ENCODE measurements at places on chromosomes 3 and 15.

DNA sequence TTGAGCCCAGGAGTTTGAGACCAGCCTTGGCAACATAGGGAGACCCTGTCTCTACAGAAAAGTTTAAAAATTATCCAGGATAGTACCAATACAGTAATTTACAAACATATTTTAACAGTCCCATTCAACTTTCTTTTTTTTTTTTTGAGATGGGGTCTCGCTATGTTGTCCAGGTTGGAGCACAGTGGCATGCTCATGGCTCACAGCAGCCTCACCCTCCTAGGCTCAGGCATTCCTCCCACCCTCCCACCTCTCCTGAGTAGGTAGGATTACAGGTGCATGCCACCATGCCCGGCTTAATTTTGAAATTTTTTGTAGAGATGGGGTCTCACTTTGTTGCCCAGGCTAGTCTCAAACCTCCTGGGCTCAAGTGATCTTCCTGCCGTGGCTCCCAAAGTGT, 12.5 kb upstream of the MAP6D1 start:
- no peak for DNase-seq

DNA sequence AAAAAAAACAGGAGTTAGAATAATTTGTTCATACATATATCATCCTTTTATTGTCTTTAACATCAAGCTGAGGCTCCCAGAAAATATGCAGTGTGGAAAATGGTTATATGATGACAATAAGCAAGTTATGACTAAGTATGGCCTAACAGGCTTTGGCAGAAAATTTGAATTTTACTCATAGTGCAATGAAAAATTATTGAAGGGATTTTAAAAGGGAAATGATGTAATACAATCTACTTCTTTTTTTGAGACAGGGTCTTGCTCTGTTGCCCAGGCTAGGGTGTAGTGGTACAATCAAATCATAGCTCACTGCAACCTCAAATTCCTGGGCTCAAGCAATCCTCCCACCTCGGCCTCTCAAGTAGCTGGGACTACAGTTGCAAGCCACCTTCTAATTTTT, 78.7 kb downstream of the FAIM start:
- DNase-seq: peak; percentile 57

GRCh38 chr3:192915304-192915703, 2.4 kb downstream of the MB21D2 start:
- DNase-seq: peak; percentile 78

DNA sequence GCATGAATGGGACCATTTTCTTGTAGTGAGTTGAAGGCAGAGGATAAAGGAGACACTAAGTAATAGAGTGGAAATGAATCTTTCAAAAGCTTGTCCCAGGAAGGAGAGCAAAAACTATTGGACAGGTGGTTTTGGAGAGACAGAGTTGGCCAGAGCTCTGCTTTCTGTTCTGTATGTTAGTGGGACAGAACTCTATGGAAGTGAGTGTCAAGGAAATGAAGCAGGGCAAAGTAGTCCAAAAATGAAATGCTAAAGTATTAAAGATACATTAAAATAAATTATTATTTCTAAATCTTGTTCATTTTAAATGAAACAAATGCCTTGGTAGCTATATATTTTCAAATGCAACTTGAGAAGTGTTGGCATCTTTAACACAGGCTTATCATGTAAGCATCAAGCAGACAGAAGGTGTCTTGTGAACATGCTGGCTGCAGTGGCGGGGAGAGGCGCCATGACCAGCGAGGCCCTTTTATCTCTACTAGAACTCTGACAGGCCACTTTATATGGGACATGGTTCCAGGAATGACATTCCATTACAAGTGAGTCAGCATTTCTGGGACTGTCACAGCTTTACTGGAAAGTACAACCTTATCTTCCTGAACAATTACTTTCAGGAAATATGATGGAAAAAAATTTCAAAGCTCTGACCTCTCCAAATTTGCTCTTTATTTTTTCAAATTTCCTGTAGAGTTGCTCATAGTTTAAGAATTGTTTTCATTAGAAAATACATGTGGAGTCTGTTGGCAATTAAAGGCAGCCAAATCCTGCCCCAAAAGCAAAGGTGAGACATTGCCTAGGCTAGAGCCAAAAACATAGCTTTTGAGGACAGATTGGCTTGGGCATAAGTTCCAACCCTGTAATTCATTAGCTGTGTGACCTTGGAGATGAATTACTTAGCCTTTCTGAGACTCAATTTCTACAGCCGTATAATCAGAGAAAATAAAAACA, 106.5 kb downstream of the ECT2 start:
- peak; percentile 13 for DNase-seq

DNA sequence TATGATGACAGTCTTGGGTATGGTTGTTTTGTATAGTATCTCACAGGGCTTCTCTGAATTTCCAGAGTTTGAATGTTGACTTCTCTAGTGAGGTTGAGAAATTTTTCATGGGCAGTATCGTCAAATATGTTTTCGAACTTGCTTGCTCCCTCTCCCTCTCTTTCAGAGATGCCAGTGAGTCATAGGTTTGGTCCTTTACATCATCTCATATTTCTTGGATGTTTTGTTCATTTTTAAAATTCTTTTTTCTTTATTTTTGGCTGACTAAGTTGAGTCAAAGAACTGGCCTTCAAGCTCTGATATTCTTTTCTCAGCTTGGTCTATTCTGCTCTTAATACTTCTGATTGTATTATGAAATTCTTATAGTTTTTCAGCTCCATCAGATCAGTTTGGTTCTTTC, 282.3 kb upstream of the NECTIN3 start:
- peak; percentile 83 for DNase-seq

GRCh38 chr3:101779047-101779821, at the start of gene NXPE3:
Gene NXPE3, plus strand, starts transcription at chr3:101779211. Its CDS starts 6,386 bp downstream, at chr3:101785597.
- peak; percentile 85 for DNase-seq

DNA sequence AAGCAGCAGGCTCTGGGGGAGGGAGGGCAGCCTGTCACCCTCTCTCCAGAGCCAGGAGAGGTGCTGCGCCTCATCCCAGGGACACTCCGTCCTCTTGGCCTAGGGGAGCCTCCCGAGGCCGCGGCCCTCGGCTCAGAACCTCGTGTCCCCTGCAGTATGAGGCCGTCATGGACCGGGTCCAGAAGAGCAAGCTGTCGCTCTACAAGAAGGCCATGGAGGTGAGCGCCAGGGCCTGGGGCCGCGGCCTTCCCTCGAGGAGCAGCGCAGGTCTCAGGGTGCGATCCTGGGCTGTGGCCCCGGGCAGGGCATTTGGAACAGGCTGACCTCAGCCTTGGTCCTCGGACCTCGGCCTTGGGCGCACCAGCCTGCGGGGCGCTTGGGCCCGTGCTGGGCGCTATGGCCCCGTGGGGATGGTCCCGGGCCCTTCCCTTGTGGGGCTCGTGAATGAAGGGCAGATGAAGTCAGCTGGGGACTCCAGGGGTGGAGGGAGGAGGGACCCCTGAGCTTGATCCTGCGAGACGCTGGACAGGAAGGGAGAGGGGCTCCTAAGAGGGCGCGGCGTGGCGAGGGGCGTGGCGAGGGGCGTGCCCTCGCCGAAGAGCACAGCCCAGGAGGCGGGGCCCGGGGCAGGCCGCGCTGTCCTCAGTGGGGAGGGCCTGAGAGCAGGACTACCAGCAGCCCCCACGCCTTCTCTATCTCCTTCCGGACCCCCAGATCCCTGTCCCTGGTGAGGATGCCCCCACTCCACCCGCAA, 32.9 kb downstream of the PSTPIP1 start:
- peak; percentile 23 for DNase-seq

GRCh38 chr3:82685761-82686160, 924.3 kb upstream of the GBE1 start:
- no peak for DNase-seq

DNA sequence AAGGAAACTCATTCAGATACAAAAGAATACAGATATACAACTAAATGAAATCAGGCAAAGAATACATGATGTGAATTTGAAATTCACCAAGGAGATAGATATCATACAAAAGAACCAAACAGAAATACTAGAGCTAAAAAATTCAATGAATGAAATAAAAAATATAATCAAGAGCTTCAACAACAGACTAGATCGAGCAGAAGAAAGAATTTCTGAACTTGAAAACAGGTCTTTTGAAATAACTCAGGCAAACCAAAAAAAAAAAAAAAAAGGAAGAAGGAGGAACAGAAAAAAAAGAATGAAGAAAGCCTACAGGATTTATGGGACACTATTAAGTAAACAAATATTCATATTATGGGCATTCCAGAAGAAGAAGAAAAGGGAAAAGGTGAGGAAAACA, 137.8 kb downstream of the DMXL2 start:
- DNase-seq: no peak

DNA sequence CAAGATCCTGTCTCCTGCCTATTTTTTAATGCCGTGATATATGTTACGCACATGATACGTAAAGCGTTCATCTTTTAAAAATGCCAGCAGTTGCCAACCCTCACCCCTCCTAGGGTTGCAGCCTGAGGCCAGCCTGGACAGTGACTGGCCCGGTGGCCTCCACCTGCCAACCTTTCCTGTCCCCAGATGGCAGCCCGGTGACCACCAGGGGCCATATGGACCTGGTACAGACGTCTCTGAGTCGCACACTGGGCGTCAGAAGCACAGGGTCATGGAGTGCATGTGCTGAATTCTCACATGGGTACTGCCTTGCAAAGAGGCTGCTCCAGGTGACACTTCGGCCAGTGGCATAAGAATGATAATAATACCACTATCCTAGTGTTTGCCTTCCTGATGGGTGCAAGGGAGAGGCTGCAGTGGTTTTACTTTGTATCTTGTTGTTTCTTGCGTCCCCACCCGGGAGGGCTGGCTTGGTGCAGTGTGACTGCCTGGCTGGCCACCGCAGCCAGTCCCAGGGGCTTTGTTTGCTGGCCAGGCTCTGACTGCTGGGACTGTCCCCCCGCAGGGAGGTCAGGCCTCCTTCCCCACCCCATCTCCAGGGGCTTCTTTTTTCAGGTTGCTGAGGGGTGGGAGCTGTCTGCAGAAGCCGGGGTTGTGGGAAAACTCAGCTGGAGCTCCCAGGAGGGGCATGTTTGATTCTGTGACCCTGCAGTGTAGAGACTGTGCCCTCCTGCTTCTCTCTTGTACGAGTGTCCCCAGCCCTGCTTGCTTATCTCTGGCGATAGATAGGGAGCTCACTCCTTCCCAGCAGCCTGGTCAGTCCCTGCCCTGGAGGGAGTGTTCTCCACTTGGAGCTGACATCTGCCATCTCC, 16.9 kb downstream of the FBLN2 start:
- DNase-seq: no peak

DNA sequence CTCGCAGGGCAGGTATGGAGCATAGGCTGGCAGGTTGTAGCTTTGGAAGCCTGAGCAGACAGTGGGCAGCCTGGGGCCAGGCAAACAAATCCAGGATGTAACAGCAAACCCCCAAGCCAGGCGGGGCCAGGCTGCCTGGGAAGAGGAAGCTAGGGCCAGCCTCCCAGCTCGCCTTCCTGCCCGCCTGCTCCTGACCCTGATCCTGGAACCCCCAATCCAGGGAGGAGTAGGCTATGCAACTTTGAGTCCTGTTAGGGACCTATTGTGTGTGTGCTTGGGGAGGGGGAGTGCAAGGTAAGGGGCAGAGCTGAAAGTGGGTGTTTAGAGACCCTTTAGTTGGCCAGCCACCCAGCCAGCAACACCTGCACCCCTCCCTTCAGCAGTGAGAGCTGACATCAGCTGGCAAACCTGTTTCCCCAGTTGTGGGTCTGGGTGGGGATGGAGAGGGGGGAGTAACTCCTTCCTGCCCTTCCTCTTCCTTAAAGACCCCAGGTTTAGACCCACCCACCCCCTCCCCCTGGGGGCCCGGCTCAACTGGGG, 2.5 kb downstream of the NBEAL2 start:
- DNase-seq: no peak

- no peak for DNase-seq
Observed at GRCh38 chr3:116034794-116035193, 410.5 kb downstream of the LSAMP start.

- DNase-seq: peak; percentile 45
Observed at GRCh38 chr3:24686808-24687207, 192.2 kb upstream of the THRB start.

DNA sequence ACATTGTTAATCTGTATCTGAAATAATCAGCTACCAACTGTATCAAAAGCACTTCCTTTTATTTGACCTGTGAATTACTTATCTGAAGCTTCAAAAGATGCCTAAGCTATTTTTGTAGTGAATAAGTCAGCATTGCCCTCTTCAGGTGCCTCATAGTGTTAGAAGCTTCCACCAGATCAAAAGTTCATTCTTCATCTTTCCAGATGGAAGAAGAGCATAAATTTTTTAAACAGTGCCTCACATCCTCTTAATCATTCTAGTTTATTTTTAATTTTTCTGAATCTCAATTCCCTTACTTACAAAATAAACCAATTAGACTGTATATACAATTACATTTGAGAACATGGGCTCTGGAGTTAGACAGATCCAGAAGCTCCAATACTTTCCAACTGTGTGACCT, 65.0 kb downstream of the MYO5A start:
- peak; percentile 23 for DNase-seq

DNA sequence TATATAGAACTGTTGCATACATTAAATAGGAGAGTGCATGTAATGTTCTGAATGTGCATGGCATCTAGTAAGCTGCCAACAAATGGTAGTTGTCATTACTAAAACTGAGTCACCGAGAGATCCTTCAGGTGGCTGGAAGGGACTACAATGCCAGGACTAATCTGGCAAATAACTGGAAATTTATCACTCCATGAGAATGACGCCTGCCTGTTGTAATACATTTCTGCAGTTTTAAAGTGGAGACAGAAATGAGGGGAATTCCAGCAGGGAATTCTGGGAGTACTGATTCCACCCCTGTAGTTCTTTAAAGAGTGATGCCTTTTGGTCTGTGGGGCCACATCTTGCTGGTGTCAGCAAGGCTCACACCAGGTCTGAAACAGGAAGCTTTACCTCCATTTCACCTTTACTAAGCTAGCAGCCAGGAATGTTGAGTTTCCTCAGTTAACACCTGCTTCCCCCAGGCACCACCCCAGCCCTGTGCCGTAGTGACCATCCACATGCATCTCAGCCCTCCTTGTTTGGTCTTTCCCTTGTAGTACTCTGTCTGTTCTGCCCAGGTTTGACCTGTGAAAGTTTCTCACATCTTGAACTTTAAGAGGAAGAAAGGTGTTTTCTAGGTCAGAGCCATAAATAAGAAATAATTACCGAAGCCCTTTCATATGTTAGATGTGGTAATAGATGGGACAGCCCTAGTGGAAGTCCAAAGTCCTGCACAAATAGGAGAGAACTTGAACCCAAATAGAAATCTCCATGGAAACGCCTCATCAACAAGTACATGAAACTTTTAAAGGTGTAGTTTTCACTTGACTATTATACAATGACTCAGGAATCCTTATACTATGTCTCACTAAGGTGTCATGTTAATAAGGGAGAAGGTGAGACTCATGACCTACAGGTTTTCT, 56.7 kb upstream of the LMOD3 start:
- no peak for DNase-seq

Data from EL (cell line).